ENCODE measurements at places on chromosomes 5 and 9.

GRCh38 chr5:144315994-144316634 lies 145.4 kb downstream of the KCTD16 start:
- DNase-seq: no peak

DNA sequence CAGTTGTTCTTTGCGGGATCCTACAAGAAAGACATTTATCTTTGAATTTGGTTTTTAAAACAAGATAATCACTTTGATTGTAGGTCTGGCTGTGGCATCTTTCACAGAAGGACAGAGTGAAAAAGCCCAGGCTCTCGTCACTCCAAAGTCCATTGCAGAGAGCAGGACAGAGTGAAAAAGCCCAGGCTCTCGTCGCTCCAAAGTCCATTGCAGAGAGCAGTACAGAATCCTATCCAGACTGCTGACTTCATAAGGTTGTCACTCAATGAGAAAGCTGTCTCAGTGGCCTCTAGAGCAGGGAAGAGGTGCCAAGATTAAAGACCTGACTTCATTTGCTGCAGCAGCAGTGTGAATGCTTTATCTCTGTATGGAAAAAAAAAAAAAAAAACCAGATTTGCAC lies 16.3 kb upstream of the GPX8 start:
- no peak for DNase-seq

DNA sequence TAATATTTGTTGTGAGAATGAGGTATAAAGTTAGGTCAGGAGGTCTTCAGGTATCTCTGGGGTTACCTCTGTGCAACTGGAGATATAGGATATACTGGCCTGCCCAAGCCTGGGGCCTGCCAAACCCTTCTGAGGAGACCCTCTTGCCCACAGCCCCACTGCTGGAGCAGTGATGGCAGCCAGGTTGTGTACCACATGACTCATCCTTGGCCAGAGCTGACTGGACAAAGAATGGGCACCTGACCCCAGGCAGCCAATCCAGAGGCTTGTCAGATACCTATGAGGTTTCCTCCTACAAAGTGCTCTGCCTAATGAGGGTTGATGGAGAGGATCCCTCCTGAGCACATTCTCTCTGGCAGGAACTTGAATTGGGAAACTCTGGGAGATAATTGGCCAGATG lies 56.1 kb upstream of the TBC1D2 start:
- DNase-seq: no peak

DNA sequence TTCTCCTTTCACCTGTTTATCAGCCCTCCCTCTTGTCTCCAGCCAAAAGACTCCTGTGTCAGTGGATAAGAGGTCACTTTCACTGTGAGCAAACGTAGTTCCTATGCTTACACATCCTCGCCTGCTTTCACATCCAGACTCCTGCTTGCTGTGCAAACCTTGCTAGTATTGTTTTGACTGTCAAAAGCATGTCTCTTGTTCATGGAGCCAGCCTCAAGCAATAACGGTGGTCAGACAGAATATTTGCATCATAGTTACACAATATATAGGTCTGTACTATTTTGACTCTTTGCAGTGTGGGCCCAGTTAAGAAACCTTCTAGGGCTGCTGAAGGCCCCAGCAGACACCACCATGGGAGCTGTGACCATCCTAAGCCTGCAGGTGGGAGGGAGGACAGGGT lies 420.0 kb downstream of the SEMA5A start:
- no peak for DNase-seq

DNA sequence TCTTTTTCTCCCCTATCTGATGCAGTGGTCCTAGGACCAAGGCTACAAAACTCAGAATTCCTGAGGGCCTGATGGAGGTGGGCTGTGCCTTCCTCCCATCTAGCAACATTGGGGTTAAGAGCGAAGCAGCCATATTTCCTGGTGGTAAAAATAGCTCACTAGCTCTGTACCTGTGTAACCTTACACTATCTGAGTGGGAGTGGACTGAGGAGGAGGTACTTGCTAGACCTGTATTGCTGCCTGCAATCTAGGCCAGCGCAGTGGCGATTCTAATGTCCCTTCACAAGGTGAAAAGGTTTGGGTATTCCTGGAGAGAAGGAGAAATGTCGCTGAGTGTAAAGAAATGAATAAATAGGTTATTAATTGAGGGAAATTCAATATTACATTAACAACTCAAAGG lies 80.2 kb upstream of the LIFR start:
- DNase-seq: no peak

GRCh38 chr5:78476795-78477194 lies 116.4 kb downstream of the SCAMP1 start:
- no peak for DNase-seq

- DNase-seq: no peak
Measured at GRCh38 chr5:136028090-136028489, 698 bp upstream of the TGFBI start.

GRCh38 chr5:56610093-56610698 lies 205.2 kb upstream of the MAP3K1 start:
- DNase-seq: no peak

DNA sequence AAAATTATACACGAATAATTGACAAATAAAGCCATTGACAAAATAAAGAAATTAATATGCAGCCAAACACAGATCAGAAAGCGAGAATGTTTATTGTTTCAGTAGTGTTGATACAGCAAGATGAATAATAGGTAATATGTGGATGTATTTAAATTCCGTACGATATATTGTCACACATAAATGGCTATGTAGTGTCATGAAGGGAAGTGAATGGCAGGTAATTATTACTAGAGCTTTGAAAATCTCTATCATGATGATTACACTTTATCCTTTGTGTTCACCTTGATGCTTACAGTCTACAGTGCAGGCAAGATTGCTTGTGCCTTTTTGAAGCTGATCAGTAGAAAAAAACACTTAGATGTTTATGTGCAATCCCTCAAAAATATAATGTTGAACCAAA lies 23.3 kb upstream of the CDH10 start:
- no peak for DNase-seq

DNA sequence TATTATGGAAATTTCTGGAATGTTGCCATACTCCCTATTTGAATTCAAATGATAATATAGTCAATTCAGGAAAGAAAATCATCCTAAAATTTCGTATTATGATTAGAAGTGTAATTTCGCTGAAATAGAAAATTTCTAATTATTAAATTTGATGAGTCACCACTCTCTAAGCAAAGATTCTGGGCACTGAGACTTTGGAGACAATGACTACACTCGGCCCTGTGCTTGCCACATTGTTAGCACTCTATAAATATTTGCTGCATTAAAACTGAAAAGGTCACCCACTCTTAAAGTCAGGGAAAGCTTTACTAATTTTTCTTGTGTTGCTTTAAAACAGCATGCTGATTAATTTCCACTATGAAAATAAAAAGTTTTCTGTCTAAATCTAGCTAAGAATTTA lies 240.3 kb downstream of the TLE4 start:
- DNase-seq: no peak

GRCh38 chr5:88391116-88391515 lies 122.5 kb upstream of the TMEM161B start:
- no peak for DNase-seq

GRCh38 chr5:71862507-71863060 lies 143.5 kb downstream of the CARTPT start:
- no peak for DNase-seq

DNA sequence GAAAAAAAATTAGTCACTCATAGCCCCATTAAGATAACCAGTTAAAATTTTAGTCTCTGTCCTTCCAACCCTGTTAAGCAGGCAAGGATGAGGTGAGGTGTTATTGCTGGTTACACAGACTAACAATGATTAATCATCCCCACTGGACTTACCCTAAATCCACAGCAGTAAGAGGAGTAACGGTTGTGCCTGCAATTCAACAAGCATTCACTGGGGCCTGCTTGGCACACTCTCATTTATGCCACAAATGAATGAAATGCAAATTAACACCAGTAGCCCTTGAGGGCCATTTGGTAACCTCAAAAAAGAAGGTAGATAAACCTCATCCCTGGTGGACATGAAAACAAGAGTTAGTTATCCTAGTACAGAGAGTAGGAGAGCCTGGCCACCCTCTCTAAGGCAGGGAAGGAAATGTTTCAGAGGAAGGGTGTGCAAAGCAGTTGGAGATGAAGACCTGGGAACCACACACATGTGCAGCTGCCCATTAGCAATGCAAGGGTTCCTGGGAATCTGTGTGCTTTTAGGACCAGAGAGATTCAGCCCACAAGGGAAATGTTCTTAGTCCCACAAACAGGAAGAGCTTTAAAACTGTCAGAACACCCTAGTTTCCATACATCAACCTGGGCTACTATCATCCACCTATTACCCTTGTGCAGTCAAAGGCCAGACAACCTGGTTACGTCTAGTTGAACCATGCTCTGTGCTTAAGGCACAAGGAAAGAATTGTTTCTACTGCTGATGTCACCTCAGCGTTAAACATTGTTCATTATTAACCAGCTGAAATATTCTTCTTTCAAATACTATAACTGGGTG lies 7.7 kb downstream of the LHFPL2 start:
- no peak for DNase-seq

- no peak for DNase-seq
Measured at GRCh38 chr9:129223551-129224208, 45.6 kb upstream of the IER5L start.
